ENCODE measurements at places on chromosomes 11 and 22.

DNA sequence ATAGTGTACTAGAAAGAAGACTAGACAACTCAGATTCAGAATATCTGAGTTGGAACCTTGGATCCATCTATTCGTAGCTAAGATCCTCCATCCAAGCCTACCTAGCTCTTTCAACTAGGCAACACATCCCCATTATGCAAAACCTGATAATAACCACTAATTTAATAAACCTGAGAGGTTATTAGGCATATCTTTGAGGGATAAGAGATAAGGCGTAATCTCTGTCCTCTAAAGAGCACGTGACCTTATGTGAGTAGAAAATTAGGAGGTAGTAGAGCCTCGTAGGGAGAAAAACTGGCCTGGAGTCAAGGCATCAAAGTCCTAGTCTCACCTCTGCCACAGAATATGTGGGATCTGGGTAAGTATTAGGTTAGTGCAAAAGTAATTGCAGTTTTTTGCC is 87.8 kb downstream of the FAM168A start:
- DNase-seq, result no peak

GRCh38 chr11:60831501-60832079 is 10.3 kb upstream of the CCDC86 start:
- DNase-seq, result no peak

DNA sequence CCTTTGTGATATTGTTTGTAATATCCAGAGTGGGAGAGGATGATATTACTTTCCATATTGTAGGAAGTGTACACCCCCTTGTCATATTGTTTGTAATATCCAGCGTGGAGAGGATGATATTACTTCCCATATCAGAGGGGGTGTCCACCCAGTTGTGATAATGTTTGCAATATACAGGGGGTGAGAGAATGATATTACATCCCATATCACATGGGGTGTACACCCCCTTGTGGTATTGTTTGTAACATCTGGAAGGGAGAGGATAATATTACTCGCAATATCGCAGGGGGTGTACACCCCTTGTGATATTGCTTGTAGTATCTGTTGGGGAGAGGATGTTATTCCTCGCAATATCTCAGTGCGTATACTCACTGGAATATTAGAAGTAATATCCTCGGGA is 61.5 kb downstream of the PRSS23 start:
- no peak for DNase-seq

DNA sequence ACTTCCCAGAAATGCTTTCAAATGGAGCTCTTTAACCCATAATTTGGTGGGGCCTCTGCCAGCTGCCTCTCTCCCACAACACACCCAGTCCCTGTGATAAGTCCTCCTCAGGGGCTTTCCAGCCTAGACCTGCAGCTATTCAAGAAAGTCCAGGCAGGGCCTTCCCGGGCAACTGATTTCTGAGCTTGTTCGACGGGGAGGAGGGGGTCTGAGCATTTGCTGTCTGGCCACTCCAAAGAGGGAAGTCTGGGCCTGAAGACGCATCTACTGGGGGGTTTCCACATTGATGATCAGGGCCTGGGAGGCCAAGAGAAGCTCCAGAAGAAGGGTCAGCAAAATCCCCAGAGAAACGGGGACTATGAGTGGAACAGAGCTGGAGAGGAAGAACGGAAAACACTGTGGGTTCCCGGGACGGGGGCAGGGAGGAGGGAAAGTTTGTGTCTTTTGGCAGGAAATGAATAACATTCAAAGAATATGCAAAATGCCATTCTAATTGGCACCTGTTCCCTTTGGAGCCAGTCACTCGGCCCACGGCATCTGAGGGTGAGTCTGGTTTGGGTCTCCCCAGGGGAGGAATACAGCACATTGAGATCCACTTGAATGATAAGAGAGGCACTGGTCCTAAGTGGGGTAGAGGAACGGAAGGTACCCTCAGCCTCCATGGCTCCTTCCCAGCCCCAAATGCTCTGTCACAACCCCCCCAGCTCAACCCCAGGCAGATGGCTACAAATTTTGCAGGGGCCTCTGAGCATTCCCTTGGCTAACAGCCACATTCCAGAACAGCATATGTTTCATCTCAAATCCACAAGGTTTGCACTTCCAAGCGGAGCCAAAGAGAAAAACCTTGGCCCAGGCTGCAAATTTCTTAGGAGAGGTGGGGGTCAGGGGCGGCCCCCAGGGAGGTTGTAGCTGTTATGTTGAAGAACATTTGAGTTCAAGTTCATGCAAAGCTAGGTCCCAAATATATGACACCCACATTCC is 72.0 kb downstream of the RPUSD4 start:
- DNase-seq, result no peak

GRCh38 chr11:93487032-93487483 is 56.1 kb downstream of the SMCO4 start:
- DNase-seq, result no peak

- DNase-seq, result no peak
Measured at GRCh38 chr11:70421123-70421522, 22.8 kb downstream of the CTTN start.

DNA sequence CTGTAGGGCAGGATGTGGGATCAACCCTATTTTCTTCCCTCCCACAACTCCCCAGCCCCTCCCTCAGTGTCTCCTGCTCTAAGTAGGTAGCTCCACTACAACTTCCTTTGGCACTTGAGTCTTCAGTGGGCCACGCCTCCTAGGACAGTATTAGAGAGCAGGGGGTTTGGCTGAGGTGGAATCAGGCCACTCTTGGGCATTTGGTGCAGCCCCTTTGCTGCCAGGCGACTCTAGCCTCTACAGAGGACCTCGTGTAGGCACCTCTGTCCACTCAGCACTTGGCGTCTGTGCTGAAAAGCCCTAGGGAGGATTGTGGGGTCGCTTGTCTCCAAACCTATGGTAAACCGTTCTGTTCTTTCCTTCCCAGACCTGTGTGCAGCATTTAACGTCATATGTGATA is 2.7 kb downstream of the FADD start:
- no peak for DNase-seq

DNA sequence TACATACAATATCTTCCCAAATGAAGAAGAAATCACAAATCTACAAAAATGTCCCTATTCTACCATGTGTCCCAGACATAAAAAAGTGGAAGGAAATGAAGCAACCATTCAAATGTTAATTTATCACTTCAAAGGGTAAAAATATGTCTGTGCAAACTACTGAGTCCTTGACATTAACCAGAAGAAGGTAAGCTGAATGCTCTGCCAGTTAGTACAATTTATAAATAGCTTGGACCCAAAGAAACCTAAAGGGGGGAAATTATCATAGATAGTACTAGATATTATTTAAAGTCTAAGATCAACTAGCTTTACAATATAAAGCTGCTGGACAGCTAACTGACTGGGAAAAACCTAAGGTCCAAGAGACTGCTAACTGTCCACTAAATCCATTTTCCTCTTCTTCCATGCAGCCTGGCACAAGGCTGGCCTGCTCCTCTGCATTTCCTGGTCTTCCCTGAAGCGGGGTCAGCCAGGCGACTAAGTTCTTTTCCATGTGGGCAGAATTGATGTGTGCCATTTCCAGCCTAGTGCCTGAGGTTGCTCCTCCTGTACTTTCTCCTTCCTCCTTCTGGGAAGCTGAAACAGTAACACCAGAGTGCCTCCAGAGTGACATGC is 190.9 kb downstream of the CADM1 start:
- DNase-seq, result no peak

DNA sequence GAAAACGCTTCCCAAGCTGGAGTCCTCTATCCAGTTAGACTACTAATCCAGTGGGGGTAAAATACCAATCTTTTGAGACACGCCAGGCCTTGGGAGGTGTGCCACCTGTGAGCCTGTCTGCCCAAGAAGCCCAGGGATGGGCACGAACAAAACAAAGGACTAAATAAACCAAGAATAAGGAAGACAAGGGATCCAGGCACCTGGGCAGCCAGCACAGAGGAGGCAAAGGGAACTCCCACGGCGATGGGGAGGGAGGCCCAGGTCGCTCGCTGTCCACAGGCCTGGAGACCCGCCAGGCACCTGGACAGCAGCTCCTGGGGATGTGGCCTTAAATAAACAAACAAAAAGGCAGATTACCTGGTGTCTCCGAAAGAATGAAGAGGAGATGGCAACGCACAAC is 31.4 kb downstream of the LRFN4 start:
- no peak for DNase-seq

- DNase-seq, result no peak
Measured at GRCh38 chr11:73399159-73399590, 23.0 kb downstream of the RELT start.

DNA sequence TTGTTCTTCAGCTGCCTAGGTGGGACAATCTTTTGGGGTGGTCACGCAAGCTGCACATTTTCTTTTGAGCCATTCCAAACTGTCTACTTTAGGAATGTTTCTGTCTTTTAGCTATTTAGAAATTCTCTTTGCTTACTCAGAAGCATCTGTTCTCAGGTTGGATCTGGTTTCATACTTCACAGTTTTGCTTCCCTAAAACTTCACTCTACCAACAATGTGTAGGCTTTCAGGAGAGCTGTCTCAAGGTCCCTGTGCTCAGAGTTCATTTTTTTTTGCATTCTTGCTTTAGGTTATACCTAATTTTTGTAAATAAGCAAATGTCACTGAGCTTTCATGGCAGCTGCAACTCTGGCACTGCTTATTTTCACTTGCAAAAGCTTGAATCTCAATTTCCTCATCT is 36.7 kb downstream of the CCDC90B start:
- no peak for DNase-seq

DNA sequence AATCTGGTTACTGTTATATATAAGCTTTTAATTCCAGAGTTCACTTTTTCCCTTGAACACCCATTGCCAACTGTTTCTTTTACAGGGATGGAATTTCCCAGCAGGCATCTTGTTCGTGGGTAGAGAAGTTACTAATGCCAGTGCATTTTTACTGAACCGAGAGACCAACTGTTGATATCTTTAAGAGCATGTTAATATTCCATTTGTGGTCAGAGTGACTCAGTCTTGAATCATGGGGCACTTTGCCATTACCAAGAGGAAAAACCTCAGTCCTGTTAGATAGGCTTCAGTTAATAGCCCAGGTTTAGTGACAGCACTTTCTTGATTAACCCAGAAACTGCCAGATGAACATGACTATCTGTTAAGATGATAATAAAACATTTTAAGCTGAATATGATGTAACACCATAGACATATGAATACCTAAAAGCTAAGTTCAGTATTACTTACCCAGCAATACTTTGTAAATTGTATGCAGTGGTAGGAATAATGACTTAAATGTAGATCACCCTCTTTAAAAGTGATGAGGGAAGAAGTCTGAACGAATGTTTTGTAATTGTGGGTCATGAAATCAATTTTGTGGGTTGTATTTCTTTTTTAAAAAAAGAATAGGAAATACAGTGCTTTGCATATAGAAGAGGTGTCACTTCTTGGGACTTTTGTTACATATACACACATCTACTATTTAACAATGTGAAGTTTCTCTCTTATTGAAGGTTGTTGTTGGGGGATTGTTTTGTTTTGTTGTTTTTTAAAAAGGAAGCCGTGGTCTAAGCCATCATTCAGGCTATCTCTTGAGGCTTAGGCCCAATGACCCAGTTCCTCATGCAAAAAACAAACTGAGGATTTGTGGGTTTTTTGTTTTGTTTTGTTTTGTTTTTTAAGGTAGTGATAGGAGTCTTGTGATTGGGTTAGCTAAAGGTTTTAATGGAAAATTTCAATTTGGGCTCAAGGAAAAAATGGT is 79.2 kb upstream of the GRIK4 start:
- DNase-seq, result peak; percentile 87

DNA sequence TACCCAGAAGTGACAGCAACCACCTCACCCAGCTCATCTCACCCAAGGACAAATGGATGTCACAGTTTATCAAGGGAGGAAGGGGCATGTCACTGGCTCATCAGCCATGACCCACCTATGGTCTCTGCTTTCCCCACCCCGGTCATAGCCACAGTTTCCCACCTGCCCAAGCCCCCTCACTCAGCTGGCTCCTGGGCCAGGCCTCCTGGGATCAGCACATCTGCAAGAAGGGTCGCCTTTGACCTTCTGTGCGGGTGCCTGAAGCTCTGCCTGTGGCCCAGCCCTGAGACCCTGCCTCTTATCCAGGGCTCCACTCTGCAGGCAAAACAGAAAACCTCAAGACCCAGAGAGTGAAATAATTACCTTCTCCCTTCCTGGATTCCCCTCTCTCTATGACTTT is 236.4 kb downstream of the BUD13 start:
- DNase-seq, result no peak

GRCh38 chr22:19566279-19567156 is 42.3 kb upstream of the CLDN5 start:
- no peak for DNase-seq

DNA sequence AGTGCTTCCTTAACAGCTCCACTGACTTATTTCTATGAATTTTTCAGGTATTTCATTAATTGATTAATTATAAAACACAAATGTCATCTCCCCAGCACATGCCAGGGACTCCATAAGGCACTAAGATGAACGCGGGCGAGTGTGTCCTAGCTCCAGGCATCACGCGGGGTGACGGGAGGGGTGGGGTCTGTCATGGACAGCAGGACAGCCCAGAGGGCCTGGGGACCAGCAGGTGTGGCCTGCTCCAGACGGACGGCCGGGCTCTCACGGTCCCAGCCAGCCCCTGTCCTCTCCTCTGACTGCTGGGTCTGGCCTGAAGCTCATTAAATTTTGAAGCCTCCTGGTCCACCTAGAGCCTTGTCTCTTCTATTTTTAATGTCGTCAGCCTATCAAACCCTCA is 531.1 kb downstream of the BRD1 start:
- no peak for DNase-seq

DNA sequence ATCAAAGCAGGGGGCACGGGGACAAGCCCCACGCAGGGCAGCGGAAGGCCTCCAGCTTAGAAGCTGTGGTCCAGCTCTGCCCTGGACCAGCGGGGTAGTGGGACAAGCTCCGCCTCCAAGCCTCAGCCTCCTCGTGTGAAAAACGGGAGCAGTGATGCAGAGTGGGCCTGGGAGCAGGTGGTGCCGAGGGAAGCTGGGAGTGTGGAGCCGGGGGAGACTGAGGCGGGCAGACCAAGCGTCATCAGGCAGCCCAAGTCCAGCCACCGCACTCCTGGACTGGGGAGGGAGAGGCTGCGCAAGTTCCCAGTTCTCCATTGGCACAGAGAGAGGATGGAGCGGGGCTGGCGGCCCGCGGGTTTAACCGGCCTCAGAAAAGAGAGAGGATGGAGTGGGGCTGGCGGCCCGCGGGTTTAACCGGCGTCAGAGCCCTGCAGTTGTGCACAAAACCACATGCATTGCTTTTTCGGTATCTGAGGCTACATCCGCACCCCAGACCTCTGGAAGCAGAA is 68.1 kb upstream of the PHF21B start:
- DNase-seq, result no peak

DNA sequence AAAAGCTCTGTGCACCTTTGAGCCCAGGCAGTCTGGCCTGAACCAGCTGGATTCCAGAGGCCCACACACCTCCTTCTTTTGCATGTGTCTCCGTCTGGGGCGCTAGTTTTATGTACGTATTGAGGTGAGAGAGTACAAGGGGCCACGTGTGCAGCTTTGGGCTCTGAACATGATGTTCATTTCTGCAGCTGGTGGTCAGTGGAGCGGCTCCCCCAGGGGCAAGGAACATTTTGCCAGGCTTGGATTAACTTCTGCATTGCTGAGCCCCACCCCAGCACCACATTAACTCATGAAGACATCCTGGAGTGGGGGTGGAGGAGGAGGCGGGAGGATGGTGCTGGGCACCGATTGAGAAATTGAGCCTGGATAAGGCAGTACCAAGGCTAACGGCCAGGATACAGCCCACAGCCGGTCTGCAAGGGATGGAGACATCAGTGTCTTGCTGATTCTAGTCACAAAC is 13.8 kb downstream of the USP2 start:
- DNase-seq, result no peak
